IMR-90 (cell line): ENCODE measurements at places on chromosomes 6 and 20.

GRCh38 chr20:32663335-32664011, 10.3 kb downstream of the C20orf203 start:
- DNase-seq, result no peak

GRCh38 chr6:1542764-1543163, 67.0 kb upstream of the FOXC1 start:
- DNase-seq, result no peak

DNA sequence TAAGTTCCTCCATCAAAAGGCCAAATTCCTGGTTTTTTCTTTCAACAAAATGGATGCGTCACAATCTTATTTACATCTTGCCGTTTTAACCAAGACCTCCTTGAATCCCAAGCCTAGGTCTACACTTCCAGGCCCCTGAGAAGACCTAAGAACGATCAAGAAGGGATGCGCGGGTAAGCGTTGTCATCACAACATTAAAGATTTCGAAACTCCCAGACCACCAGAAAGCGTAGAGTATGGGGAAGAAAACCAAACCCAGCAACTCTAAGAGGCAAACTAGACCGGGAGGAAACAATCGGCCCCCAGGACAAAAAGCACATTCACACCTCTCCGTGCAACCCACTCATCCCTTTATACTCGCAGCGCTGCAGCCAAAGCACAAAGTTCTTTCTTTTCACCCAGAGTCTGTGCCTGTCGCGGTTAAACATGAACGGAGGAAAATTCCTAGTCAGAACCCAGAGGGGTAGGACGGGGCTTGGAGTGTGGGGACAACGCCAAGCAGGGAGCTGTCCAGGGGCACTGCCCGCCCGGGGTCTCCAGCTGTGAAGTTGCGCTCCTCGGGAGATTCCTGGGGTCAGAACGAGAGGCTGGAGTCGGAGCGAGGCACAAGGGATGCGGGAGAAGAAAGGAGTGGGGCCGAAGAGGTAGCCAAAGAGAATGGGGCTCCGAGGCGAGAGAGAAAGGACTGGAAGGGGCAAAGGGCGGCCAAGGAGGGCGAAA, 725 bp downstream of the OSER1 start:
- DNase-seq, result peak; percentile 35

DNA sequence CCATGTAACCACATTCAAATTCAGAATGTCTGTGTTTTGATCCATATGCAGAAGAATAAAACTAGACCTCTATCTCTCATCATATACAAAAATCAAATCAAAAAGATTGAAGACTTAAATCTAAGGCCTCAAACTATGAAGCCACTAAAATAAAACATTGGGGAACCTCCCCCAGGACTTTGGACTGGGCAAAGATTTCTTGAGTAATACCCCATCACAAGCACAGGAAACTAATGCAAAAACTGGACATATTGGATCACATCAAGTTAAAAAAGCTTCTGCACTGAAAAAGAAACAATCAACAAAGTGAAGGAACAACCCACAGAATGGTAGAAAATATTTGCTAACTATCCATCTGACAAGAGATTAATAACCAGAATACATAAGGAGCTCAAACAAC, 266.8 kb downstream of the EPM2A start:
- no peak for DNase-seq

DNA sequence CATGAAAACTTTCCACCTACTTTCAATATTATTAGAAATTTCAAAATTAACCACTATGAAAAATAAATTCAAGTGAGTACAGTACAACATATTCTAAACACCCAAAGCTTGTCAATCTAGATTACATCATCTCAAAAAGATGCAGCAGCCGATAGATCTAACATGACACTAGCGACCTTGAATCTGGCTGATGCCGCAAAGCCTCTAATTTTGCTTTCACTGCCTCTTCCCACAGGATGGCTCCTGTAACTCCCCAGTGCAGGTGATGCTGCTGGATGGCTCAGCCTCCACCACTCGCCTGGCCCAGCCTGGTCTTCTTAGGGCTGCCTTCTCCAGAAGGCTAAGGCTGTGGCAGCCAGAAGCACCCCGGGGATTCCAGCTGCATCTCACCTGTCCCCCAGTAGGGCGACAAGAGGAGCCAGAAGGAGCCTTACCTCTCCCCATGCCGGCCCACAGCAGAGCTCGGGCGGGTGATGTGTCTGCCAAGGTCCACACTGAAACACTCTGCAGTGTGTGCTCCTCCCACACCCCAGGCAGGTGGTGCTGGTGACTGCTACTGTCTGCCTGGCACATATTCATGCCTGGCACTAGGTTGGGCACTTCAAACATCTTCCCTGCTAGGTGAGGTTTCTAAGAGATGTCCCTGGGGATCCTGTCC, 82.1 kb downstream of the SLC23A2 start:
- no peak for DNase-seq

- no peak for DNase-seq
Observed at GRCh38 chr6:106847116-106847515, 127.4 kb downstream of the CD24 start.

GRCh38 chr20:36872852-36873251, 3.1 kb upstream of the TLDC2 start:
- no peak for DNase-seq

DNA sequence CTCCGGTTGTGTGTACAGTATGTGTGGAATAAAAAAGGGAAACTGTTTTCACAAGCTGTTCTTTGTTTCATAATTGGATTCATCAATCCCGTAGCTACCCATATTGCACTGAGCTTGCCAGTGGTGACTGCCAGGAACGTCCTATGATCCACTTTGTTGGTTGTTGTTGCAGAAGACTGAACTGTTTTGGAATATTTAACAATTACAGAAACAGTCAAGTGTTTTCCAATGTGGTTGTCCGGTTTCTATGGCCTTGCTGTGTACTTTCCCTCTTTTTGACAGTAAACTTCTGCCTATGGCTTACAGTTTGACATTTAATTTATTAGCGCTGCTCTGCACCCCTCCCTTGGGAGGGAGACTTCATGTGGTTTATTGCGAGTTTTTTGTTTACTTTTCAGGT, 141.2 kb downstream of the DTNBP1 start:
- DNase-seq, result no peak

DNA sequence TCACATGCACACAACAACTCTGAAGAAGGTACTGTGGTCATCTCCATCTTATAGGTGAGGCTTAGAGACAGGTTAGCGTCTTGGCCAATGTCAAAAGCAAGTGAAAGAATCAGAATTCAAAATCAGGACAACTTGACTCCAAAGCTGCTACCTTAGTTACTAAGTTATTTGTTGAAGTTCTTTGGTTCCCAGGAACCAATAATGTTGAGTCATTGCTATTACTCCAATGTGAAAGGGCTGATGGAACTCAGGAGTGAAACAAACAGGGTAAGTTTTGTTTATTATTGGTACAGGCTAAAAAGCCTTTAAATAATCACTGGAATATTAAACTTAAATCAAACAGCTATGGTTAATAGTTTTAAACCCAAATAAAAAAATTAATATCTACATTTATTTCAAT, 111.1 kb downstream of the PDSS2 start:
- DNase-seq, result peak; percentile 59

GRCh38 chr6:939526-940252, 246.8 kb upstream of the EXOC2 start:
- no peak for DNase-seq

DNA sequence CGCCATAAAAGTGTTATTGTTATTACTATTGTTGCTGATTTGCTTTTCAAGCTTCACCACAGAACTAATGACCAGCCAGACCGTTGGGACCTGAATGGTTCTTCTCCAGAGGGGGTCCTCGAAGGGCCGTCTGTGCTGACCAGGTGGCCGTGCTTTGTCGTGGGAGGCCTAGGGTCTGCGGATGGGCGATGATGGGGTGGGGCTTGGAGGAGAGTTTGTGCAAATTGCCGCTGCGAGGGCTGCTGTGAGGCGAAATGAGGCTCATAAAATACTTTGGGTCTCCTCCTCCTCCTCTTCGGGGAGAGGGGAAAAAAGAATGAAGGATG, 6.0 kb upstream of the ZBTB22 start:
- no peak for DNase-seq

GRCh38 chr6:26159357-26160273, 72.4 kb downstream of the HFE start:
- DNase-seq, result no peak

GRCh38 chr6:84892671-84893070, 128.3 kb upstream of the TBX18 start:
- DNase-seq, result no peak

DNA sequence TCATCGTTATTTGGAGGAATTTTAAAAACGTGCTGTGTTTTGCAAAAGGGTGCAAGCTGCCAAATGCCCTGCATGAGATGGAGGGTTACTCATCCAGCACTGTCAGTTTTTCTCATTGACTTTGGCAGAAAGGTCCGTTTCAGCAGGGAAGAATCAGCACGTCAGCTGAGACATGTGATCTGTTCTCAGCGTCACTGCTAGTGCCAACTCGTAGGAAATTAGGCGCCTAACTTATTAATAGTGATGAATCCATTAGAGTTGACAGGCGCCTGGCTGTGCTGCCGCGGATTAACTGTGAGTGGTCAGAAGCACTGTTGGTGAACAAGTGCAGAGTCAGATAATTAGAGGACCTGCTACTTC, 175.5 kb upstream of the FOXQ1 start:
- DNase-seq, result peak; percentile 86

- no peak for DNase-seq
Observed at GRCh38 chr20:62433658-62434497, 6.5 kb upstream of the RBBP8NL start.

- no peak for DNase-seq
Observed at GRCh38 chr6:17536586-17536985, 63.5 kb upstream of the FAM8A1 start.

GRCh38 chr20:4123537-4124235, 108.3 kb upstream of the RNF24 start:
- DNase-seq, result no peak

DNA sequence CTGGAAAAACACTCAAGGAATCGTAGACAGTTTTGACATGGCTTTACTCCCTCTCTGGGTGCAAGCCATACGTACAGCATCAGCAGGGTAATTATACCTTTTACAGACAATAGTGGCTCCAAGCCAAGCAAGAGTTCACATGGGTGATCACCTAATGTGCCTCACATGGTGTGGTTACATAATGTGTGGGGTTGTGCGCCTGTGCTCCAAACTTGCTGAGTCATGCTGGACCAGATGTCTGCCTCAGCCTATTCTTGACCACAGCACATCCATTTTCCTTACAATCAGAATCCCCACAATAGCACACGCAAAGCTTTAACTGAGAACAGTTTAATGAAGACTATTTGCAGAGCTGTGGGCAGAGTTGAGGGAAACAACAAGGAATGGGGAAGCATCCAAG, 74.5 kb downstream of the ALDH8A1 start:
- peak; percentile 35 for DNase-seq

DNA sequence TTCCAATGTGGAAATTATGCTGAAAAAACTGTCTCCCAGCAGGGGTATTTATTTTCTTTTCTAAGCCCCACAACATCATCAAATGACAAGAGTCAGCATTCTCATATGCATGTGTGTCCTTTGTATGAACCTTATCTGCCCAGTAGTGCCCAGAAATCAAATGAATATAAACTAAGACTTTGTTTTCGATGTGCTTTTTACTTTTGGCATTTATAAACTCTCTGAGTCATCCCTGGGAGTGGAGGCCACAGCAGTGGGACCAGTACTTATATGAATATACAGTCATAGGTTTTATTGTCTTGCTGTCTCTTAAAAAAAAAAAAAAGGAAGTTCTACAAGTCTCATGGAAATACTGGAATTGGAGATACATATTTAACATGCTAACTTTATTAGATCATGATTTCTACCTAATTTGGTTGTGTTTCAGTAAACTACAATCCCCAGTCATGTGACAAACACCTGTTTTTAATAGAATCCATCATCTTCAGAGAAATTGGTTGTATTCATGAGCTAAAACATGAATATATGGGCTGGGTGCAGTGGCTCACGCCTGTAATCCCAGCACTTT, 99.2 kb upstream of the TMEM181 start:
- DNase-seq, result peak; percentile 86

DNA sequence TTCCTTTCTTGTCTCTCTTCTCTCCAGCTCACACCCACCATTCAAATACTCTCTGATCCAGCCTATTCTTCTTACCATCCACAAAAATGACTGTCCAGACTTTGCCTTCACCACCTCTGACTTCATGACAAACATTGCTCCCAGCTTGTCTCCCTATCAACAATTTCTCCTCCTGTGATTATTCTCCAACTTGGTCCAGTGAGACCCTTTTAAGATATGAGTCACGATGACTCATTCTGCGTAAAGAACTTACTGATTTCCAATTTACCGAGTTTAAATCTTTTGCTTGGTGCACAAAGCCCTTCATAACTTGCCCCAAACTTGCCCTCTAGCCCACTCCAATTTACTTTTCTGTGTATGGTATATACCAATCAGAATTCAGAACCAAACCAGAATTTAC, 833.2 kb downstream of the MAFB start:
- peak; percentile 79 for DNase-seq

- no peak for DNase-seq
Observed at GRCh38 chr6:87094576-87094975, 330 bp downstream of the CGA start.

GRCh38 chr6:136740050-136740974, 52.0 kb downstream of the MAP3K5 start:
- peak; percentile 31 for DNase-seq

DNA sequence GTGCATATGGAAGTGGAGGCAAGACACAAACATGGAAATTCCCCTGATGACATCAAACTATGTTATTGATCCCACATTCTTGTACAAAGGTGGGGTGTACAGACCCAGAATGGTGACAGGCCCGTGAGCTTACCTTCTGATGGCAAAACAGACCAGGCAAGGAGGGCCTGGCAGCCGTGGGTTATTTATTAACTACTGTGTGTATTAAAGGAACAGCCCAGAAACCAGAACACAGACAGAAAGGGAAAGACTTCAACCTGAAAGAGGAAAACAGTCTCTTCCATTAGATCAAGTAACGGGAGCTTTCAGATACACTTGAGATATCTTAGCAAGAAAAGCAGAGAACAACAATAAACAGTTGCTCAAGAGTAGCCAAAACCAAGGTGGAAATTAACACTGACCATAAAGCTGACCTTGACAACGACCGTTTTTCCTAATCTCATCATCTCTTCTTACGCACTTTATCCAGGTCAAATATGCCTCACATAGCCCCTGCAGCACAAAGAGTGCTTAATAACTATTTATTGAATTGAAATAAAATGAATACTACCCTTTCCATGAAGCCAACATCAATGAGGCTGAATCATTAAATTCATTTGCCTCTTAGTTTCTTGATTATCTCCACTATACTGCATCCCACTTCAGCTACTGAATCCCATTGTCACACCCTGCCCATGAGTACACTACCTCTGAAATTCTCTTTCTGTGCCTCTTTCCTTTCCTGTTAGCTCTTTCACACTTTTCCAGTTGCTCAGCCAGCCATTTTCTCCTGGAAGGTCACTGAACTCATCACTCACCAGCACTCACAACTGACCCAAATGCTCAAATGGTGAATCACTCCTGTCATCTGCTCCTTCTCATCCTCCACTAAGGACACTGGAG, 67.4 kb downstream of the MOXD1 start:
- peak; percentile 93 for DNase-seq

- no peak for DNase-seq
Observed at GRCh38 chr20:46159101-46159897, 41.2 kb downstream of the CD40 start.

- DNase-seq, result no peak
Observed at GRCh38 chr20:45427236-45428149, 11.6 kb downstream of the PIGT start.
